ENCODE measurements at places on chromosomes 2 and 18.

DNA sequence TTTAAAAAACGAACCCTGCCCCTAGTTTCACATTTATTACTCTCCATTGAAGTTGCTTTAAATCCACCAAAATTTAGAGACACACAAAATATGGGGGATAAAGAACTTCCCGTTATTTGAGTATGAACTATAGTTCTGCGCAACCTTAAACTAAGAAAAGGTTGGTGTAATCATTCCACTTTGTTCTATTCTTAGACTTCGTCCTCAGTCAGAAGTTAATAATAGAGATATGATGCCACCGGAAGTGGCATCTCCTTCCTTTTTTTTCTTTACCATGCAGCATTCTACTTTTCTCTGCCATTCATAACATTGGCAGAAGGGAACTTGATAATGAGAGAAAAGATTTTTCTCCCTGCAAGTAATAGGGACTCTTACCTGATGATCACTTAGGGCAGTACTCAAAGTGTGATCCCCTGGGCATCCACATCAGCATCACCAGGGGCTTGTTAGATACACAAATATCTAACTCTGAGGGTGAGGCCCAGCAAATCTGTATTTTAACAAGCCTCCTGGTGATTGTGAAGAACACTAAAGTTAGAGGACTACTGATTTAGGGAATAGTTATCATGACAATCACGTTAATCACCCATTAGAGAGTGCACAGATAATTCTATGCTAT, 147.7 kb upstream of the DTNA start:
- no peak for DNase-seq

DNA sequence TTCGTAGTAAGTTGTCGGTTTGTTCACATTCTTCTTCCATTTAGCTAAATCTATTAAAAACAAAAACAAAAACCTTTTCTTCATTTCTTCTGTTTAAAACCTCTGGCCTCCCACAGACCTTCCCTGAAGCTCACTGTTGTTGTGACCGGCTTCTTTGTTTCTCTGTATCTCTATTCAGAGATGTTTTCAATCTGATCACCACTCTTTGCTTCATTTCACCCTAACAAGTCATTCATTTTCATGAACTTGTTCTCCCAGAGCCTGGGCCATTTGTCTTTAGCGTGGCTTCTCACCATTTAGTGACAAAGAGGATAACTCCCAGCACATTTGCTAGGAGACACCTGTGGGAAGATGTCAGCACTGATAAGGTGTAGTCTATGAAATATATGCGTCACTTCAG, 794.2 kb downstream of the ERBB4 start:
- no peak for DNase-seq

GRCh38 chr18:45106331-45106774, 425.7 kb downstream of the SETBP1 start:
- peak; percentile 79 for DNase-seq

- no peak for DNase-seq
Measured at GRCh38 chr2:201450954-201451291, 335 bp downstream of the TRAK2 start.

- DNase-seq, result peak; percentile 93
Measured at GRCh38 chr2:118246726-118247125, 158.5 kb downstream of the INSIG2 start.

DNA sequence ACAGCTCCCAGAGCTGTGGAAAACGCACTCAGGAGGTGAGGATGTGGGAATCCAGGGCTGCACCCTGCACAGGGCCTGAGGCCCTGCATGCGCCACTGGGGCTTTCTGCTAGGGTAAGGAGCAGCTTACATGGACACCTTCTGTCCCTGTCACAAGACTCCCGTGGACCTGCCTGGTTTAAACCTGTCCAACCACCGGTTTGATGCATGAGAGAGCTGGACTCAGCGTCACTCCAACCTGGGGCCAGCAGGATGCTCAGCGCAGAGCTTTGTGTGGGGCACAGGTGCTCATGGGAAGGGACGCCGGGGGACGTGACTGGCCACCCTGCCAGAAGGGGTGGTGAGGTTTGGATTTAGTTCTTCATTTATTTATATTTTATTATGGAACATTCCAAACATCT, 24.2 kb downstream of the SNORC start:
- no peak for DNase-seq

GRCh38 chr2:167732326-167732725, 515.1 kb downstream of the STK39 start:
- DNase-seq, result no peak

GRCh38 chr18:54973046-54973445, 13.8 kb upstream of the CCDC68 start:
- peak; percentile 13 for DNase-seq

DNA sequence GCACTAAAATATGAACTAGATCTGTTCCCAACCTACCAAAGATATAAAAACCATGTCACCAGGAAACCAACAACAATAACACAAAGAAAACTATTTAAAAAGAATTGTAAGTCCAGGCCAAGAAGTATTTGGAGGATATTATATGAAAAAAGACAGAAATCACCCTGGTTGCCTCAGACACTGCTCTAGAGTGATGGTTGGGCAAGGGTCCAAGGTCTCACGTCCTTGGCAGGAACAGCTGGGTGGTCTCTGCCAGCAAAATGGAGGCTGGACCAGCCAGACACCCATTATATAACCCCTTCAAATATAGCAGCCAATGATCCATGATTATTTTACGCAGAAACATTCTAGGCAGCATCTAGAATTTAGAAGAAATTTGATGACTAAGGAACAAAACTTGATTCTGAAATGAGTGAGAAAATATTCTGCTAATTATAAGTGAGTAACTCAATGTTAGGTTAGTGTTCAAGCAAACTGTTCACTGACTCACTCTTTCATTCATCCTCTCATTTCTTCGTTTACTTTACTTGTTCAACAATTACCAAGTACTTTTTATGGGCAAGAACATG, 35.4 kb downstream of the MRPL35 start:
- no peak for DNase-seq

- DNase-seq, result no peak
Measured at GRCh38 chr2:15975676-15976075, 35.3 kb downstream of the MYCN start.

GRCh38 chr18:76457475-76457874, 37.6 kb downstream of the ZNF516 start:
- DNase-seq, result peak; percentile 39

- no peak for DNase-seq
Measured at GRCh38 chr2:150484006-150484405, 3.5 kb downstream of the RND3 start.

DNA sequence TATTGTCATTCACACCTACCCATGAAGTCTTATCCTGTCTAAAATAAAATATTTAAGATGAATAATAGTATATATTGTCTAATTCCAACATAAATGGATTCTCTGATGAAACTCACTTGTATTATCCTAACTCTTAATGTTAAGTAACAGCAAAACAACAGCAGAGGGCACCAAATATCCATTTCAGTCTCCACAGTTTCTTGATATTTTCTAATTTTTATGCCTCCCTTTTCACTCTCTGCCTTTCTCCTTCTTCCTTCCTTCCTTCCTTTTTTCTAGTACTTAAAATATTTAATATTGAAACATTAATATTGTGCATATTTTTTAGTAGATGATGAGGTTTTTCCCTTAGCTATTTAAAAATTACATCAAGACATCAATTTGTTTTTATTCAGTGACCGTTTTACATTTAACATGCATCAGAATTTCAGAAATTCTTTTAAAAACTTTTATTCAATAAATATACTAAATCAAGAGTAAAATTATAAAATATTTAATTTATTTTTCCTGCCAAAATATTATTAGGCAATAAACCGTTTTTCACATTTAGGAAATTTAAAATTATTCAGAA, 97.6 kb downstream of the WDR7 start:
- peak; percentile 8 for DNase-seq

- DNase-seq, result no peak
Measured at GRCh38 chr2:137872577-137872976, 91.7 kb upstream of the HNMT start.

- no peak for DNase-seq
Measured at GRCh38 chr2:13578547-13578946, 861.8 kb downstream of the TRIB2 start.

DNA sequence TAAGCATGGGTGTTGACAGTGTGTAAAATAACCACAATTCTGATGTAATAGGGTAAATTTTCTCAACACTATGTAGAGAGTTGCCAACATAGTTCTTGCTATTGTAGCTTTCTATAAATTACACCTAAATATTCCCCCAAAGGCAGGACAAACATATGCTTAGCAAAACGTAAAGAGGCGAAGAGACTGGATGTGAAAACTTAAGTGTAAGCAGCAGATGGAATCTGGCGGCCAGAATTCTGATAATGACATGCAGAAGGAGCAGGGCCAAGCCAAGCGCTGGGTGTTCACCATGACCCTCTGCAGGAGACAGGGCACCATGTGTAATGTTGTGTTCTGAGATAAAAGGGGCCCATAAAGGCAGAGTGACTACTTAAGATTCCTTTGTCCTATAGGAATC, 105.2 kb upstream of the ZNF521 start:
- DNase-seq, result no peak

DNA sequence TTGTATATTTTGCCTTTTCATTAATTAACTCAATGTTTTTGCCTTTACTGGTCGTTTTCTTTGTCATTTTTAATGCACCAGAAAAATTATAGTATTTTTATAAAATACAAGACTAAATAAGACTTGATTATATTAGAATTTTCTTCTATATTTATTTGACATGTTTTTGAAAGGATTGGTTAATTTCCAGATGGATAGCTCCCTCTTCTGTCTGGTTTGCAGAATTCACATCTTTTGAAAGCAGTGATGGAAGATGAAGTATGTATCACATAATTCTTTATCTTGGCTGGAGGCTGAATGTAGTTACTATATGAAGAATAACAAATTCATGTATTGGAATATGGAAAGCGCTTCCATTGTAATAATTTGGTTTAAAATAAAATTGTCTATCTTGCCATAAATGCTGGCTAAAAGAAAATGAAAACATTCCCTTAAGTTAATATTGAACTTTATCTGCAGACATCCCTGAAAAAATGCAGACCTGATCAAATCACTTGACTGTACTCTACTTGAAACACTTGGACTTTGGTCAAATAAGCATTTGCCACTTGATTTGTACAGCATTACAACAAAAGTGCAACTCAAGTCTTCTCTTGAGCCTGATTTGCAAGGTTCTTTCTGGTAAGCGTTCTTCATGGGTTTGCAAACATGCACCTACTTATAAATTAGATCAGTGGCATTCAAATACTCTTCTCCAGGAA, 86.3 kb upstream of the EFEMP1 start:
- peak; percentile 51 for DNase-seq

DNA sequence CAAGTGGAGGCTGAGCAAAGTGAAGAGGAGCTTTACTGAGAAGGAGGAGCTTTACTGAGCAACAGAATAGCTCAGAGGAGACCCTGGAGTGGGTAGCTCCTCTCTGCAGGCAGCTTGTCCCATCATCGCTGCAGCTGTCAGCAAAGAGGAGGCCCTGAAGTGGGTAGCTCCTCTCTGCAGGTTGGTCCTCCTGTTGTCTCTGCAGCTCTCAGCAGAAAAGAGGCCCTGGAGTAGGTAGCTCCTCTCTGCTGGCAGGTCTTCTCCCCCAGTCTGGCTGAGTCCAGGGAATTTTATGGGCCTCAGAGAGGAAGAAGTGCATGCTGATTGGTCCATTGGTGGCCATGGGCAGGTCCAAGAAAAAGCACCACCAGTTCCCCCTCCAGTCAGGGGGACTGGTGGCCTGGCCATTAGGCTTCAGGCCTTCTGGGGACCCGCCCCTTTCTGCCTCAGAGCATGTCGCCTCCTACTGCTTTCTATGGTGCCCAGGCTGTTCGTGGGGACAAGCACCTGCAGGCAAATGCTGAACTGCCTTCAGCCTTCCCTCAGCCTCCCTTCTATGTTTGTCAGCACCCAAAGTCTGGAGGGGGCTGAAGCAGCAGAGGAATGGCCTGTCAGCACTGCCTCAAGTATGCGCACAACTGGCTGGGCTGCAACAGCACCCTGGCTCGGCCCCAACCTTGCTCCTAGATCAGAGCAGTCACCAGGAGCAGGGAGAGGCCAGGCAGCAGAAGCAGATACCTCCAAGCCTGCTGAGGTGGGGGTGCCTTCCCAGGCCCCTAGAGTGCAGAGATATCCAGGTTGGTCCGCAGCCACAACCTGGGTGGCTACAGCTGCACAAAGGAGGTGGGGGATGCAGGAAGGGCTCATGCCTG, 5.9 kb downstream of the ZSCAN30 start:
- no peak for DNase-seq

- DNase-seq, result no peak
Measured at GRCh38 chr2:160247296-160248035, 47.4 kb upstream of the ITGB6 start.

DNA sequence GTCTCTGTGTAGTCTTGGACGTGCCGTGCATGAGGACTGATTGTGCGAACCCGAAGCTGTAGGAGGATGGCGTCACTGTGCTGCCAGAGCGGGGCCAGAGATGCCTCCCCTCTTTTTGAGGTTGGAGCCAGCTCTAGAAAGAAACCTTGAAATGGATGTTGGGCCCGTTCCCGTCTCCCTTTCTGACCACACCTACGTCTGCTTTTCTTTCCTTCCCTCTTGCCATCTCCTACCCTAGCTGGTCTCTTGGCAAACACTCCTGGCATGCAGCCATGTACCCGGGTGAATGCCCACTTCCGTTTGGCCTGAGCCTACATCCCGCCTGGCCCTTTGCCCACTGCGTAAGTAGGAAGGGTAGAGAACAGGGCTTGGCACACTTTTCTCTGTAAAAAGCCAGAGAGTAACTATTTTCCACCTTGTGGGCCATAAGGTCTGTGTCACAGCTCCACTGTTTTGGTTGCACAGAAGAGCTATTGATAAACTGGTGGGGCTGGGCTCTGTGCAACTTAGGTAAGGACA, 37.4 kb downstream of the SH3BP4 start:
- peak; percentile 84 for DNase-seq

DNA sequence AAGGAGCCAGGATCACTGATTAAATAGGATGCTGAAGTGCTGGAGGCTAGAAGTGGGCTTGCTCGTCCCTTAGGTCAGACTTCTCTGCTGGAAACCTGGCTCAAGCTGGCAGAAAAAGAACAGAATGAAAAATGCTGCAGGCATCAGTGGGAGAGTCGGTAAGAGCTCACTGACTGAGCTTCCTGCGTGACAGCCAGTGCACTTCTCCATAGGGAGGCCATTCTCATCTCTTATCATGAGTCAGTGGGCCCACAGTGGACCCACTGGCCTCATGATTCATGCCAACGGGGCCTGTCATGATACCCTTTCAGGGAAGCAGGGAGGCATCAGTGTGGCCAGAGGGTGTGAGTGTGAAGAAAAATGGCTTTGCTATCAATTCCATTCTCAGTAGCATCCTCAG, 498.2 kb downstream of the PTPRM start:
- peak; percentile 30 for DNase-seq

DNA sequence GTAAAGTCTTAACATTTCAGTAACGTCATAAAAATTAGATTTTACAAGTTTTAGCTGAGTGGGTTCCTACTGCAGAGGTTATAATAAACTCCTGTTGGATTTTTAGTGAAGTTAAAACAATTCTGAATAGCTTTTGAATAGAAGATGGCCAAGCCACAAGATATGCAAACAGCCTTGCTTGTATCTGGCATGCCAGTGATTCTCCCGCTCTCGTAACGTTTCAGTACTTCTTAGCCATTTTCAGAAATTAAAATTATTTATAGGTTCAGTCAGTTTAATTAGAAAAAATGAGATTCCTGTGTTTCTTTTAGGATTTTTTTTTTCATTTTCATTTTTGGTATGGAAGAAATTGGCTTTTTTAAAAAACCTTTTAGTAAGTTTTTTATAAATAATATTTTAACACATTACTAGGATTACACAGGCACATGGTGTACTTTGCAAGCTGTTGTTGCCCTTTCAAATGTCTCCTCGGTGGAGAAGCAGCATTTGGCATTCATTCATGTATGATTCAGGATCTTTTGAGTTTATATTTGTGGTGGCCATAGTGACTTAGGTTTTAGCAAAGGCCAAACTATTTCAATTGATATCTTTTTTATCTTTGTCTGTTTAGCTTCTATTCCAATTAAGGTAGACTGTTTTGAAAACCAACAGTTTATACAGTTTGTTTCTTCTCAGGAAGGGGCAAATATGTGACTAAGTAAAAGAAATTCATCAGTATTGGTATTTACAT, 30.6 kb upstream of the RND3 start:
- DNase-seq, result no peak
